ENCODE measurements at places on chromosomes 16 and 17.

GRCh38 chr16:58853854-58854791 is 120.0 kb upstream of the GOT2 start:
- no peak for DNase-seq

- DNase-seq, result no peak
Measured at GRCh38 chr17:11495613-11496012, 102.7 kb upstream of the DNAH9 start.

DNA sequence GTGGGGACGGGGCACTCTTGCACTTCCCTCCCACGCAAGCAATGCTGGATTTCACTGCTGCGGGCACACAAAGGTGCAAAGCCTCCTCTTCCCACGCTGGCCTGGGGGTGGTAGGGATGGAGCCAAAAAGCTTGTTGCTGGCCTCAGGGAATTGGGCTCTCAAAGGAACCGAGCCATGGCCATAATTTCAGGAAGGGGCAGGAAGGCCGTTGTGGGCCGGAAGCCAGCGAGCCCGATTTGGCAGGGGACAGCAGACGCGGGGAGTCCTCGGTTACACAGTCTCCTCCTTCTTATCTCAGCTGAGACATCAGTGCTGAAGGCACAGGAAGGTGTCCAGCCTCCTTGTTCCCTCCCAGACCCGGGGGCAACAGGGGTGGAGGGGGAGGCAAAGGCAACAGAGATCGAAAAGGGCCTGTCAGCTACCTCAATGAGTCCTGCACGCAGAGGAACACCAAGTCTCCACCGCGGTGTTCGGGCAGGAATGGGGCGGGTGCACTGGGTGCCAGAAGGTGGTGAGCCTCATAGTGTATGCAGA is 59.5 kb downstream of the SLFN11 start:
- peak; percentile 0 for DNase-seq

GRCh38 chr17:36784633-36785032 is 152.6 kb upstream of the LHX1 start:
- DNase-seq, result no peak

DNA sequence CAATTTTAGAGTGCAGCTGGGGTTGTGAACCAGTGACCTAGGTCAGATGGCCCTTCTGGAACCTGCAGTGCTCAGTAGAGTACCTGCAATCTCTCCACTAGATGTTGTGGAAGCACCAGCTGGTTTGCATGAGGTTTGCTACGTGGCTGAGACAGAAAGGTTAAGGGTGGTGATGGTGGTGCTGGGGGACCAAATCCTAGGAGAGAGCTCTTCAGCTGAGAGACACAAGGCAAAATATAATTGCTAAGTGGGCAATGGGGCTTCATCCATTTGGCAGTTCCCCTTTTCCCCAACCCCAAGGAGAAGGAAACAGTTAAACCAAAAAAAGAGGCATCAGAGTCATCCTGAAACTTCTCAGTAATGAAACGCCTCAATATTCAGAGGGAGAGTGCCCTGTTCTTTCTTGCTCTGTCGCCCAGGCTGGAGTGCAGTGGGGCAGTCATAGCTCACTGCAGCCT is 13.9 kb downstream of the ITPRIPL2 start:
- DNase-seq, result no peak

DNA sequence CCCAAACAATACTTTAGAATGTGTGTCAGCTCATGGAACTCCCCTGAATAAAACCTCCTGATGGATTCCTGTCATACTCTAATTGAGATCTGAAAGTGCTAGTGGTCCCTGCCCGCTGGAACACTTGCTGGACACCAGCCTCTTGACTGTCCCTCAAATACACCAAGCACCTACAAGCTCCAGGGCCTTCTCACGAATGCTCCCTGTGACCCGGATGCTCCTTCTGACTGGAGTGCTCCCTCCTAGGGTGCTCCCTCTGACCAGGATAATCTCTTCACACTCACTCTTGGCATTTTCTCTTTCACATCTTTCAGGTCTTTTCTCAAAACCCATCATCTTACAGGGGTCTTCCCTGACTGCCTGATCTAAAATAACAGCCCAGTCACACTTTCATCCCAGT is 205.9 kb downstream of the SLC39A11 start:
- DNase-seq, result no peak

- DNase-seq, result no peak
Measured at GRCh38 chr17:76440751-76441362, 12.1 kb downstream of the UBE2O start.

DNA sequence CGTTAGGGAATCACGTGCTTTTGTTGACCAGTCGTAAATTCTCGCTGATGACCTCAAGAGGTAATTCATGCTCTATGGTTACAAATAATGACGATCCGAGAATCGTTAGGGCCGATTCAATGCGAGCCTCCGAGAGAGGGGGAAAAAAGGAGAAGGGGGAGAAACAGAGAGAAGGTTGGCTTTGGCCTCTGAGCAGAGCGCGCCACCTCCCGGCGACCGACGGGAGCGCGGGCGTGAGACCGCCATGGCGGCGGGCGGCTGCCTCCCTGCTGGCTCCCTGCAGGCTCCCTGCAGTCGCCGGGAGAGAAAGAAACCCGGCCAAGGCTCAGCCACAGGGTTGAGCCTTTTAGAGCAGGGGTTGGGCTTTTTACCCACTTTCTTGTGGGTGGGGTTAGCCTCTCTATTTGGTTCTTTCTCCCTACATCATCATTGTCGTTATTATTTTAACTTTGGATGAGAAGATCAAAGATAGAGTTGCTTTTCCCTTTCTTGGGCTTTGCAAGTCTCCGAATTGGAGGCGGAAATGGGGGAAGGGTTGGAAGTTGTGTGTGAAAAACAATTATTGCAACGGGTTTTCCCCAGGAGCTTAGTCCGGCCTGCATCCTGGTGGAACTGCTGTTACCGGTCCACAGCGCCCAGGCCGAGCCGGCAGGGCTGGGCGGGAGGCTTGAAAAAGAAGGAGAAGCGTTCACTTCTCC is 410 bp upstream of the HOXB5 start:
- DNase-seq, result peak; percentile 87
